Cerebellar nuclear complex (tissue), 1 donor: ENCODE measurements at places on chromosomes 13 and 19.
A peak's percentile ranks its signal among the peaks of the same experiment; 100 is the strongest.

DNA sequence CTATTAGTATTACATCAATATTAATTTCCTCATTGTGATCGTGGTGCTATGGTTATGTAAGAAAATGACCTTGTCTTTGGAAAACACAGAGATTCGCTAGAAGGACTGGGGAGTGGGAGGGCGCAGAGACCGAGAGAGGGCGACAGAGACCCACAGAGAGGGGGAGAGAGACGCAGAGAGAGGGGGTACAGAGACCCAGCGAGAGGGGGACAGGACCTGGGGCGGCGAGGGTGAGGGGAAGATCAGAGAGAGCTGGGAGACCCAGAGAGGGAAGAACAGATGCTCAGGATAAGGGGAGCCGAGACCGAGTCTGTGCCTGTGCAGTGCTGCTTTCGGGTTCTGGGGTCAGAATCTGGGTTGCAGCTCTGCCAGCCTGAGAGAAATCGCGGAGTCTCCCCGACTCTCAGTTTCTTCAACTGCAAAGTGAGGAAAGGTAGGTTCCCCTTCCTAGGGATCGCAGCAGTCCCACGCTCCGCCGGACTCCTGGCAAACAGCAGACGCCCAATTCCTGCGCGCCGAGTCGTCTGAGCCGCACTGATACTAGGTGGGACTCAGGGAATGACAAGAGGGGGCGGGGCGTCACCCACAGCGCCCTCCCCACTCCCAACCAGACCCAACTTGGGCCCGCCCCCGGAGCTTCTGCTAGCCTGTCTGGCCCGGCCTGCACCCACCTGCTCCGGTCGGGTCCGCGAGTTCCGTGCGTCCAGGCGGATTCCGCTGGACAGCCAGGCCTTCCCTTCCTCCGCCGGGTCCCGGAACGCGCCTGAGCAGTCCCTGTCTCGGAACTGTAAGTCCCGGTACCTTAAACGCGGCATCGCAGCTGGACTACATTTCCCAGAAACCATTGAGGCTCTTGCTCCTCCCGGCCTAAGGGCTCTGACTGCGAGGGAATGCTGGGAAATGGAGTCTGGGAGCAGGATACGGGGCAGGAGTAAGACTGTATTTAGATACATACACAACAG lies 15.3 kb downstream of the IZUMO2 start:
- peak; percentile 88 for DNase-seq

- no peak for DNase-seq
These were observed 1.3 kb downstream of the BICRA start for GRCh38 chr19:47609906-47610894.

DNA sequence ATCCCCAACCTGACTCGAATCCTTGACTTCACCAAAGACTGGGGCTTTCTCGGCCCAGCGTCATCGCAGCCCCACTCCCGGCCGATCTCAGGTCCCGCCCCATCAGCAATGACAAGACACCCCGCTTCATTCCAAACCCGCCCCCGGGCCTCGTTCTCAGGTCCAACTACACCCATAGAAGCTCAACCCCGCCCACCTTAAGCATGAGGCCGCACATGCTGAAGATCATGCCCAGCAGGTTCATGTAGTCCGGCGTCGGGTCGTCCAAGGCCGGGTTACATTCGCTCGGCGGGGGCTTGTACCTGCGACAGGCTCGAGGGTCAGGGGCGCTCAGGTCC lies 2.3 kb downstream of the WDR83 start:
- no peak for DNase-seq

GRCh38 chr13:79566118-79566517 lies 85.2 kb downstream of the NDFIP2 start:
- DNase-seq, result no peak

GRCh38 chr19:29896802-29897201 lies 45.2 kb upstream of the URI1 start:
- DNase-seq, result no peak

- DNase-seq, result no peak
These were observed 71.5 kb downstream of the DNAJC15 start for GRCh38 chr13:43094901-43095300.

DNA sequence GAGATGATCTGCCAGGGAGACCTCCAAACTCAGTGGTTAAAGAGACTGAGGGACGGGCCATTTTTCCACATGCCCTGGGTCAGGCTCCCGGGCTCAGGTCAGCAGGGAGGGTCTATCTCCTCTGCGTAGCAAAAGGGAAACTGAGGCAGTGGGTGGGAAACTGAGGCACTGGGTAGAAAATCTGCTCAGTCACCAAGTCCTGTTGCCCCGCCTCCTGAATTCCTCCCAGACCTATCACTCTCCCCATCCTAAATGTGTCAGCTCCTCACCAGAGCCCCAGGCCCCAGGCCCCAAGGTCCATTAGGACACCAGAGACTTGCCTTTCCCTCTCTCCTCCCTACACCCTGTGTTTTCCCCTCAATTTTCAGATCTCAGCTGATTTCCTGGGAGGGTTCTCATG lies 2.4 kb downstream of the CD320 start:
- DNase-seq, result no peak

- no peak for DNase-seq
These were observed 285.9 kb downstream of the DNAJC15 start for GRCh38 chr13:43309311-43309710.

DNA sequence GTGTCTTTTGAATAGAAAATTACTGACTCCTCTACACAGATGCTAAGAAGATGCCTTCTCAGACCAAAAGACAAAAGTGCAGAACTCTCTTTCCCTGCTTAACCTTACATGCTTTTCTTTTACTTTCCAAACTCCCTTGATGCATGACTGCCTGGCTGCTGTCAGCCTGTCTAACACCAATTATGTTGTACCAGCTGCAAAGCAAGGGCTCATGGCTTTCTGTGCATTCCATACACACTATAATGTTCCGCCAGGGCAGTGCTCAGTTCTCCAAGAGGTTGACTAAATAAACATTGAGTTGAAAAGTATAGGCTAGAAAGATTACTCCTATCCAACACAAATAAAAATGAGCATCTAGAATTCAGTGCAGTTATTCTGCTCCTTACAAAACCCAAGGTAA lies 330.4 kb upstream of the NBEA start:
- no peak for DNase-seq

- DNase-seq, result no peak
These were observed 15.0 kb downstream of the ZNF350 start for GRCh38 chr19:51971624-51972023.

GRCh38 chr19:3359919-3360420 lies 6.4 kb upstream of the NFIC start:
- no peak for DNase-seq

GRCh38 chr19:32672841-32673240 lies 2.1 kb downstream of the ANKRD27 start:
- no peak for DNase-seq

DNA sequence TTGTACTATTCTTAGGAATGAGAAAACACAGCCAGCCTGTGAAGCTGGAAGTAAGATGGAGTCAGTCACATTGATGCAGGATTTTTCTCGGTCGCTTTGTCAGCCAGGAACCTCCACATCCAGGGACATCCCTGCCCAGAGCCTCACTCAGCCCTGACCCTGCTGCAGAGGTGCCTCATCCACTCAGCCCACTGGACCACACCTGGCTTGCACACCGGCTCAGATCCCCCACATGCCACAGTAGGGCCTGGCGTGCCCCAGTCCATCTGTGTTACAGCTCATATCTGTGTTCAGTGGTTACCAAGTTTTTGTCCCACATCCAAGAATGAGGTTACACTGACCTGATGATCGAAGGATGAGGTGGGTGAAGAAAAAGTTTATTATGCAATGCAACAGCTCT lies 1315.4 kb downstream of the SLITRK1 start:
- DNase-seq, result no peak

DNA sequence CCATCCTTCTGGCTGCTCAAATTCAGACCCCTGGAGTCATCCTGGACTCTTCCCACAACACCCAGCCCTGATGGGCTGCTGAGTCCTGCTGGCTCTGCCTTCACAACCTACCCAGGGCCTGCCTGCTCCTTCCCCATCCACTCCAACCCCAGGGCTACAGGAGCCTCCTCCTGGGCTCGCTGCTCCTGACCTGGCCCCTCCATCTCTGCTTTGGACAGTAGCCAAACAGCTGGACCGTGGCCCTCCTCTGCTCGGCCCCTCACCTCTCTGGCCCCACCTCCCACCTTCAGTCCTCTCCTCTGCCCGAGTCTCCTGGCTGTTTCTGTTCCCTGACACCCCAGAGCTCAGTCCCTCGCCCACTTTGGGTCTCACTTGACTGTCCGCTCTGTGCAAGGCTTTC lies 66.7 kb downstream of the CEBPG start:
- DNase-seq, result no peak

- no peak for DNase-seq
These were observed 17.8 kb downstream of the ZNF507 start for GRCh38 chr19:32363175-32363574.

DNA sequence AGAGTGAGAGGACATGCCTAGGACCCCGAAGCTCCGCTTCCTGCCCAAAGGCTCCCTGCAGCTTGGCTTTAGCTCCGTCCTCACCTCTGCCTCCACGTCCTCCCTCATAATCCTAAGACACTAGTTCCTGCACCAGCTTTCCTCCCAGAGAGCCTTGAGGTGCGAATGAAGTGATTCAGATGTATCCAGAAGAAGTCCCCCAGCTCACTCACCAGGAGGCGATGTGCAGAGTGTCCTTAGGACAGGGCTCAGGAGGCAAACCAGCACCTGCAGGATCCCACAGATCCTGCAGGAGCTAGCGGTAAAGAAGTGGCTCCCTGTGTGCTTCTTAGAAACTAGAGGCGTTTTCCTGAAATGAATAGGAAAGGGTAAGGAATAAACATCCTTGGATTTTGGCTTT lies 109.7 kb downstream of the HSPH1 start:
- no peak for DNase-seq

DNA sequence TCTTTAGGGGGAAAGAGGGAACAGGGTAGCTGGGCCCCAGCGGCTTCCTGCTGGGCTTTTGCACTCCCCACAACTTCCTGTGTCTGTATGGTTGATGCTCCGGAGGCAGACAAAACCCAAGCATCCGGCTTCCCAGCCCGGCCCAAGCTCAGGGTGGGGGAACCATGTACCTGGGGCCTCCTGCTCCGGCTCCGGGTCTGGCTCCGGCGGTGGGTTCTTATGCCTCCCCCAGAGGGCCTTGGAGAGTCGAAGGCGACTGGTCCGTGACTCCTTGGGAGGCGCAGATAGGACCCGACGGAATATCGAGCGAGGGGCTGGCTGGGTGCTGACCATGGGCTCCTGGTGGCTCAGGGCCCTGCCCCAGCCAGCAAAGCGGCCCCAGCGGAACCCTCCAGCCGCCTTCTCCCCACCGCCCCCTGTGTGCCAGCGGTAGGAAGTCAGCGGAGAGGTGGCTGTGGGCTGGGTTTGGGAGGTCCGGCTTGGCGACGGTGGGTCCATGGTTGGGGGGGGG lies 428 bp downstream of the RASAL3 start:
- DNase-seq, result no peak

DNA sequence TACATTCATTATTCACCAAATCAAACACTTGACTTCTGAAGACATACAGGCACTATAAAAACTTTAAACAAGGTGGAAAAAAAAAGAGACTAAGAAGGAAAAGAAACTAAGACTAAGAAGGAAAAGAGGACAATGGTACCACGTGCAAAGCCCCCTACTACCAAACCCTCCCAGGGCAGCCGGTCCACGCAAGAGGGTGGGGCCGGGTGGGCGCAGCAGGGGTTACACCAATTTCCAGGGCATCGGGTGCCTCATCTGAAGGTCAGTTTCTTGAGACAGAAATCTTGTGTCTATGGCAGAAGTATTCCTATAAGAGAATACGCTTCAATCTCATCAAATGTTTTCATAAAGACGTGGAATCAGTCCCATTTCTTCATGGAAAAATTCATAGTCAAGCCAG lies 131.5 kb downstream of the NUFIP1 start:
- DNase-seq, result no peak

DNA sequence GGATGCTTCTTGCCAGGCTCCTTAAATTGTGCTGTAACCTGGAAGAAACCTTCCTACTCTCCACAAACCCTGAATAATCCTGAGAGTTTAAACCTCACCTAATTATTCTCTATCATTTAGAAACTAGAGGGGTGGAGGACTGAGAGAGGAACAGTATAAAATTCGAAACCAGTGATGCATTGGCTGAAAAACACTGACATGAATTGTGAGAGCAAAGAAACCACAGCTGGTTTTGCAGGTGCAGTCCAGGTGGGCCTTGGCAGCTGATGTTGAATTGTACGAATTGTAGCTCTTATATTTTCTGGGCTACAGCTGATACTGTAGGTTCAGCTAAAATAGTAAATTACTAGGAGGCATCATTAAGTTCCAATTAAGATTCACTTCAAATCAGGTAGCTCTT lies 227.0 kb upstream of the SLITRK5 start:
- no peak for DNase-seq

- no peak for DNase-seq
These were observed 2.9 kb downstream of the KLK15 start for GRCh38 chr19:50830266-50831025.

- no peak for DNase-seq
These were observed 484.8 kb downstream of the MYO16 start for GRCh38 chr13:109114162-109114561.

GRCh38 chr13:108962654-108963053 lies 333.2 kb downstream of the MYO16 start:
- no peak for DNase-seq

DNA sequence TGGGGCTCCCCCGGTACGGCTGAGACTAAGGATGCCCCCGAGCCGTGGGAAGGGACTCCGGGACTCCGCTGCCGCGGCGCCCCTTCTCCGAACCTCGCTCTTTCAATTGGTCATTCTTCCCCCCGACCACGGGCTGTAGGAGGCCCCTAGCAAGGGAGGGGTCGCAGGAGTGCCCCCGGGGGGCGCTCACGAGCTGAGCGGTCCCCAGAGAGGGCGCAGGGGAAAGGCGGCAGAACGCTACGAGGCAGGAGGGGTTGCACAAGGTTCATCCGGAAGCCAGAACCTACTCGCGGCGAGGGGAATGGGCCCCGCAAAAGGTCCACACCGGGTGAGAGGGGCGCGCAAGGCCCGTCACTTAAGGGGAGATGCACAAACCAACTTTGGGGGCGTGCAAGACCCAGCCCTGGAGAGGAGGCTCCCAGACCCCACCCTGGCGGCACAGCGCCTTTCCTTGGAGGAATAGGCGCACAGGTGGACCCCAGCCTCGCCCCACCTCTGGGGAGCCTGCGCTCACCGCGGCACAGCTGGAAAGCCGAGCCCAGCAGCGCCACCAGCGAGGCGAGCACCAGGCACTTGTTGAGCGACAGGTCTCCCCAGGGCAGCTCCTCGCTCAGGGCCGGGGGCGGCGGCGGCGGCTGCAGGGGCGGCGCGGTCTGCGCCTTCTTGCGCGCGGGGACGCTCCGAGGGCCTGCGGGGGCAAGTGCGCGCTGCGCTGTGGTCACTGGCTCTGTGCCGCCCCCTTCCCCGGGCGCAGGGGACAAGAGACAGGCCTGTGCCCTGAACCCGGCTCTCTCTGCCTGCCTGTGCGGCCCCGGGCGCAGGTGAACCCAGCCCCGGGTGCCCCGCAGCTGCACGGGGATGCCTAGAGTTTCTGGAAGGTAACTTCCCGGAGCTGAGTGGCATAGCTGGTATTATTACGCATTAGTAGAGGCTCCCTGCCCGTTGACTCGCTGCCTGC lies 2.8 kb downstream of the JSRP1 start:
- DNase-seq, result no peak

GRCh38 chr13:76300688-76301087 lies 585.5 kb downstream of the KCTD12 start:
- no peak for DNase-seq
